ENCODE measurements at places on chromosomes 13 and 19.

- DNase-seq, result no peak
Measured at GRCh38 chr13:113876346-113877148, 12.7 kb upstream of the GAS6 start.

DNA sequence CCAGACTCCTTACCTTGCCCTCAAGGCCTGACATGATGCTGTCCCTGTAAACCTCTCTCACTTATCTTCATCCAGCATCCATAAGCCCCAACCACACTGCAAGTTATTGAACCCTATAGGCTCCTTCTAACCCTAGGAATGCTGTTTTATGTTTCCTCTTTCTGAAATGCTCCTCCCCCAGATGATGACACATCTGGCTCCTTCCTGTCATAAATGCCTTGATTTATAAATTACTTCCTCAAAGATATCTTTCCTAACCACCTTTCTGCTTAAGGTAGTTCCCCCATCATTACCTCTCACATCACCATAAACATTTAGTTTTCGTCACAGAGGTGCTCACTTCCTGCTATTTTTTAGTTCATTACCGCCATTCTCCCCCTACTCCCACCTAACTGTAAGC is 12.3 kb downstream of the RUBCNL start:
- DNase-seq, result no peak

DNA sequence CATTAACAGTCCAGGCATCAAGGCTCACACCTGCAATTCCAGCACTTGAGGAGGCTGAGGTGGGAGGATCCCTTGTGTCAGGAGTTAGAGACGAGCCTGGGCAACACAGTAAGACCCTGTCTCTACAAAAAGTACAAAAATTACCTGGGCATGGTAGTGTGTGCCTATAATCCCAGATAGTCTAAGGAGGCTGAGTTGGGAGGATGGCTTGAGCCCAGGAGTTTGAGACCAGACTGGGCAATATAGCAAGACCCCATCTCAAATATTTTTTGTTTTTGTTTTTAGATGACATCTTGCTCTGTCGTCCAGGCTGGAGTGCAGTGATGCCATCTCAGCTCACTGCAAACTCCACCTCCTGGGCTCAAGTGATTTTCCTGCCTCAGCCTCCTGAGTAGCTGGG is 40.1 kb upstream of the ONECUT3 start:
- DNase-seq, result no peak

GRCh38 chr13:41004875-41005693 is 14.0 kb downstream of the ELF1 start:
- no peak for DNase-seq

DNA sequence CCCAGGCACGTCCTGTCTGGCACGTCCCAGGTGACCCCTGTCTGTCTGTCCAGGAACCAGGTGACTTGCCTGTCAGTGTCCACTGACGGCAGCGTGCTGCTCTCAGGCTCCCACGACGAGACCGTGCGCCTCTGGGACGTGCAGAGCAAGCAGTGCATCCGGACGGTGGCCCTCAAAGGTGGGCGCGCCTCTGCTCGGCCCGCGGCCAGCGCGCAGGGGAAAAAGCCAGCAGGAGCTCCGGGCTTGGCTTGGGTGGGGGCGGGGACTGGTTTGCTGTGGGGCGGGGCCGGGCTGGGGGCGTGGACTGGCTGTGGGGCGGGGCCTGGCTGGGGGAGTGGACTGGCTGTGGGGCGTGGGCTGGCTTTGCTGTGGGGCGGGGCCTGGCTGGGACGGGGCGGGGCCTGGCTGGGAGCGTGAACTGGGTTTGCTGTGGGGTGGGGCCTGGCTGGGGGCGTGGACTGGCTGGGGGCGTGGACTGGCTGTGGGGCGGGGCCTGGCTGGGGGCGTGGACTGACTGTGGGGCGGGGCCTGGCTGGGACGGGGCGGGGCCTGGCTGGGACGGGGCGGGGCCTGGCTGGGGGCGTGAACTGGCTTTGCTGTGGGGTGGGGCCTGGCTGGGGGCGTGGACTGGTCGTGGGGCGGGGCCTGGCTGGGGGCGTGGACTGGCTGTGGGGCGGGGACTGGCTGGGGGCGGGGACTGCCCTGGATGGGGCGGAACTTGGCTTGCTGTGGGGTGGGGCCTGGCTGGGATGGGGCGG is 7.2 kb downstream of the WDR18 start:
- DNase-seq, result no peak

- DNase-seq, result peak; percentile 41
Measured at GRCh38 chr13:45055902-45056648, 64.2 kb upstream of the GTF2F2 start.

DNA sequence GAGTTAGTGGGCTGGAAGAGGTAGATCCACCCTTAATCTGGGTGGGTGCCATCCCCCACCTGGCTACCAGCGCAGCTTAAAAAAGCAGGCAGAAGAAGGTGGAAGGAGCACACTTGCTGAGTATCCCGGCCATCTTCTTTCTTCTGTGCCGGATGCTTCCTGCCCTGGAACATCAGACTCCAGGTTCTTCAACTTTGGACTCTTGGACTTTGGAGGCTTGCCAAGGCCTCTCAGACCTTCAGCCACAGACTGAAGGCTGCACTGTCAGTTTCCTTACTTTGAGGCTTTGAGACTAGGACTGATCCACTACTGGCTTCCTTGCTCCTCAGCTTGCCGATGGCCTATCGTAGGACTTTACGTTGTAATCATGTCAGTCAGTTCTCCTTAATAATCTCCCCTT is 127.6 kb upstream of the GPC6 start:
- no peak for DNase-seq

DNA sequence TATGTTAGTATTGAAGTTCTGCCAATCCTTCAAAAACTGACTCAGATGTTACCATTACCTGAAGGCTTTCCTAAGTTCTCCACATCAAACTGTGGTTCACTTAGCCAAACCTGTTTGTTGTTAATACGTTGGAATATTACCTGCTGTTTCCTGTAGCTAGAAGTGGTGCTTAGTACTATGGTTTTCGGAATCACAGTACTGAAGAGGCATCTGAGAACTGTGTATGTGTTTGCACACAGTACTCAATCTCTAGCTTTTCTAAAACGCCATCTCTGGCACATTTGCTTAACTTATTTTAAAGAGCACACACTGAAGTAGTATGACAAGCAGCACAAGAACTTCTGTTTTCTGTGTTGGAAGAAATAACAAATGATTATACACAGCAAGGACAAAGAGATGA is 248.2 kb downstream of the SHISA2 start:
- DNase-seq, result no peak

GRCh38 chr19:46115396-46116106 is 8.9 kb downstream of the IGFL3 start:
- no peak for DNase-seq

DNA sequence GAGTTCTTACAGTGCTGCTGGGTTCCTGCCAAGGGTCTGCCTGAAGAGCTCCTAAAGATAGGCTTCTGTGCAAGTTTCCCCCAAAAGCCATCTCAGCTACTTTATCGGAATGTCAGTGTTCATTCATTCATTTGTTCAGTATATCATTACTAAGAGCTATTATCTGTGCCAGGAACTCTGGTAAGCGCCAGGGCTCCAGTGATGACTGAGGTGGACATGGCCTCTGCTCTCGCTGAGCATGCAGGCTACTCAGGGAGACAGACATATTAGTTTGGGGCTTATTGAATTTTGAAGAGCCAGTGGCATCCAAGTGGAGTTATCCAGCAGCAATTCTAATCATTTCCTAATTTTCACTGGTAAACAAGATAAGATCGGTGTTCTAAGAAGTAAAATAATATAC is 65.8 kb downstream of the DGKH start:
- DNase-seq, result no peak

DNA sequence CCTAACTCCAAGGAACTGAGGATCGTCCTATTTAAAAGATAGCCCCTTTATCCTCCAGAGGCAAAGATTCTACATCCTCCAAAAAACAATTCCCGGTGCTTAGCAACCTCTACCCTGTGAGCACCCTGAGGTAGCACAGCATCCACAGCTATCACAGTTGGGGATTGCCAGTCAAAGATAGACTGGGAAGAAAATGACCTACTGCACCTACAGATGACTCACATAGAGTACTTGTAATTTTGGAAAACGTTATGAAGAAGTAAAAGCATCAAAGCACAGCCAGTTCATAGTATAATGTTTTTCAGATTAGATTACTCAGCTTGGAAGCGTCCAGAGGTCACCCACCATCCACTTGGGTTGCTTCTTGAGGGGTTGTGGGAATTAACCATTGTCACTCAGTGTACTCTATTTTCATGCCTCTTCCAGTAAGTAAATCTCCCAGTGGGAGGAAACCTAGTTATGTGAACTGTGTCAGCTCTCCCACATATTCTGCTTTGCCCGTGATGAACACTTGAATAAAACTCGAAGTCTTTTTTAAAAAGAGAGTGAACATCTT is 8.9 kb upstream of the FAM124A start:
- DNase-seq, result no peak

DNA sequence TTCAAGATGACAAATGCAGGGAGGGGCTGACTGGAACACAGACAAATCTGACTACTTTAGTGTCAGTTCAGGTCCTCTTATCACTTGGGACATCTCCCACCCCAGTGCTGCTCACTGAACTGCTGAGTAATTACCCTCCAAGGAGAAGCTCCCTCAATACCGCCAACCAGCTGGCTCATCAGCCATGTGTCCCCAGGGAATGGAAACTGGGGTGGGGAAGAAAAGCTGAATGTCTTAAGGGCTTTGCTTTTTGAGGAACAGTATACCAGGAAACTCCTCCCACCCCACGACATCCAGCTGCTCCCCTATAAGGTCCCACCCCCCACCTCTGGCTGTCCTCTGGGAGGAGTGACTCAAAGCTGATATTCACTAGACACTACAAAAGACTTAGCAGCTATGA is 2.0 kb downstream of the ZNF823 start:
- DNase-seq, result peak; percentile 0

GRCh38 chr13:51518827-51519226 is 65.4 kb upstream of the WDFY2 start:
- DNase-seq, result no peak

DNA sequence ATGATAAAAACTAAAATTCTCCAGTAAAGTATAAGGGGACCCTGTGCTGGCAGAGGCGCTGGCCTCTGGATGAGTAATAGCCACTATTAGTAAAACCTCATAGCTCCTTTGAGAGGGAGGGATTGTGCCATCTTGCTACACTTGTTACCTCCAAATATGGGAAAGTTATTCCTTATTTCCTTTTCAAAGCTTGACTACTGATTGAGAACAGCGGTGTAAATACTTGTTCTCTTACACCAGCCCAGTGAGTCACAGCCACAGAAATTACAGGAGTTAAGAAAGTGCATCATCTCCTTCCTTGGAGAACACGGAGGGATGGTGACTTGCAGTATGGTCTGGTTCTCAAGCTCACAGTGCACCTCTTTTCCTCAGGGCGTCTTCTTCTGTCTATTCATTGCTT is 379.0 kb downstream of the EFNB2 start:
- DNase-seq, result no peak

DNA sequence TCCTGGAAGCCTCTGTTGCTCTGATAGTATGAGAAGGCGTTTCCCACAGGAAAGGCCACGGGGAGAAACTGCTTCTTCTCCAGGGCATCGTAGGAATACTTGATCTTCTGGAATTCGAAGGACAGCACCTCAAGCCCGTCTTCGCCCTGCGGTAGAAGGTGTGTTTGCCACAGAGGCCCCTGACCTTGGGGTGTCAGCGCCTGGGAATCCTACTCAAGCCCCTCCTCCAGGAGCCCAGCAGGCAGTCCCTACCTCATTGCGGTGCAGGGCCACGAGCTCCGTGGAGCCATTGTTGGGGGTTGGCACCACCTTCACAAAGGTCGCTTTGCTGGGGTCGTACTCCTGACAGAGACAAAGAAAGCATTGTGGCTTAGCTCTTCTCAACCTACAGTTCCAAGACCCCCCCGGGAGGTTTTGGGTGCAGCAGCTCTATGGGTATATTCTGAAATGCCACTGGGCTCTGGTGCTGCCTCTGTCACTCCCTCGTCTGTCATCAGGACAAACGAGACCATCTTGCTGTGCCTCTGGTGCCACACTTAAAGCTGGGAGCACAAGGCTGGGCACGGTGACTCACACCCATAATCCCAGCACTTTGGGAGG is 3.7 kb downstream of the ATP13A1 start:
- no peak for DNase-seq

GRCh38 chr13:42022796-42023493 is 25.5 kb upstream of the DGKH start:
- no peak for DNase-seq

GRCh38 chr13:30170569-30170968 is 136.8 kb downstream of the KATNAL1 start:
- DNase-seq, result no peak

GRCh38 chr19:16303755-16304154 is 20.9 kb upstream of the KLF2 start:
- no peak for DNase-seq

DNA sequence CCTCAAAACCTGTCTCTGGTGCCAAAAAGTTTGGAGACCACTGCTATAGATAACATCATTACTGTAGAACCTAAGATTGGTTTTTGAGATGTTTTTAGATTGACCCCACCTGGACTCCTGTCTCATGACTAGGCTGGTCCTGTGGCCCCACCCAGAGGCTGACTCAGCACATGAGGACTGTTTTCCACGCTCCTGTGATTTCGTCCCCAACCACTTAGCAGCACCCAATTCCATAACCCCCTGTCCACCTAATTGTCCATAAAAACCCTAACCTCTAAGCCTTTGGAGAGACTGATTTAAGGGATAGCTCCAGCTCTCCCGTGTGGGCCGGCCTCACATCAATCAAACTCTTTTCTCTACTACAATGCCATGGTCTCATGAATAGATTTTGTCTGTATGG is 25.6 kb upstream of the GAS6 start:
- DNase-seq, result no peak

DNA sequence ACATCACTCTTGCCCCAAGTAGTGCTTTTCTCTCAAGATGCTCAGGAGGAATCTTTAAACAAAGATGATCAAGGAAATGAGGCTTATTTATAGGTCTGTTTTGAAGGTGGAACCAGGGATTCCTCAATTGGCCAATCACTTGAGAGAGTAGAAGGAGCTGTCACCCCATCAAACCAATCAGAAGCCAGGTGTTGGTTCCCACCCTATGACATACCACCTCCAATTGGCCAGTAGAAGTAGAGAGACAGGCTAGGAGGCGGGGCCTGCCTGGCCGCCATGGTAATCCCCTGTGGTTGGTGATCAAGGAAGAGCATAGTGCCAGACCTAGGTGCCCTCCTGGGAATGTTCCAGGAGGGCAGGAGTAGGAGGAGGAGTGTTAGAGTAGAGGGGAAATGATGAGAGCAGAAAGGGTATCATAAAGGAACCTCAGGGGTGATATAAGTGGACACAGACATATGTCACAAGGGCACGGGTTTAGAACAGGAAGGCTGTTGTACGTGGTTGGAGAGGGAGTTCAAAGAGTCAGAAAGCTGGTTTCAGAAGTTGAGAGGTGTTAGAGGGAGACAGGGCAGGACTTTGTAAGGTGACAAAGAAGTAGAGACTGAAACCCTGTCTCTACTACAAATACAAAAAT is 10.5 kb downstream of the PMIS2 start:
- DNase-seq, result no peak

DNA sequence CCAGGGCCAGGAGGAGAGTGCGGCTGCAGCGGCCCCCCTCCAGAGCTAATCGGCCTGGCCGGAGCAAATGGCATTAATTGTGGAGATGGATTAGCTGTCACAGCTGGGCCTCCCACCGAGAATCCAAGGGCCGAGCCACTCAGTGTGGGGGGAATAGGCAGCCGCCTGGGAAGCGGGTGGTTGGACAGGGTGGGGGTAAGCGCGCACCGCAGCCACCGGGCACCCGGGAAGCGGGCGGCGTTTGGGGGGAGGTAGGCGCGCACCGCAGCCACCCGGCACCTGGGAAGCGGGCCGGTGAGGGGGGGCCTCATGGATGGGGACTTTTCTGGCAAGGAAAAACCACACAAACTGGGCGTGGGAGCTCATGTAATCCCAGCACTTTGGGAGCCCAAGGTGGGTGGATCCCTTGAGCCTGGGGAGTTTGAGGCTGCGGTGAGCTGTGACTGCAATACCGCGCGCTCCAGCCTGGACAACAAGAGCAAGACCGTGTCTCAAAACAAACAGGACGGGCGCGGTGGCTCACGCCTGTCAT is 9.7 kb downstream of the R3HDM4 start:
- no peak for DNase-seq
